ENCODE measurements at places on chromosomes 13 and 19.
A peak's percentile ranks its signal among the peaks of the same experiment; 100 is the strongest.

- DNase-seq, result no peak
These were observed 428.8 kb downstream of the DCT start for GRCh38 chr13:94050686-94051085.

GRCh38 chr13:91326146-91326545 is 21.3 kb upstream of the MIR17HG start:
- DNase-seq, result no peak

DNA sequence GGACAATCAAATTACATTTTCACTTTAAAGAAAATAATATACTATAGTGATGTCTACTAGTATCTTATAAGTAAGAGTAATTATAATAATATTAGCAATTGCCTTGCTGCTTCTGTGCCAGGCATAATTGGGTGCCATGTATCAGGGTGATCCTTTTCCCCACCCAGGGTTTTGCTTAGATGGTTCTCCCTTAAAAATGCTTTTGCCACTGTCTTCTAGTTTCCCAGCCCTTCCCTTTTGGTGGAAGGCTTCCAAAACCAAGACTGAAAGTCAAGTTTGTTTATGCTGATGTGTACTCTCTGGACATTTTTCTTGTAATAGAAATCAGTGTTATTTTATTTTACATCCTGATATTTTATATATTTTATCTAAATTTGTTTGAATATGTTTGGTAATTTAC is 77.8 kb downstream of the ITGBL1 start:
- DNase-seq, result no peak

- DNase-seq, result no peak
These were observed 107.8 kb downstream of the EDNRB start for GRCh38 chr13:77810878-77811277.

DNA sequence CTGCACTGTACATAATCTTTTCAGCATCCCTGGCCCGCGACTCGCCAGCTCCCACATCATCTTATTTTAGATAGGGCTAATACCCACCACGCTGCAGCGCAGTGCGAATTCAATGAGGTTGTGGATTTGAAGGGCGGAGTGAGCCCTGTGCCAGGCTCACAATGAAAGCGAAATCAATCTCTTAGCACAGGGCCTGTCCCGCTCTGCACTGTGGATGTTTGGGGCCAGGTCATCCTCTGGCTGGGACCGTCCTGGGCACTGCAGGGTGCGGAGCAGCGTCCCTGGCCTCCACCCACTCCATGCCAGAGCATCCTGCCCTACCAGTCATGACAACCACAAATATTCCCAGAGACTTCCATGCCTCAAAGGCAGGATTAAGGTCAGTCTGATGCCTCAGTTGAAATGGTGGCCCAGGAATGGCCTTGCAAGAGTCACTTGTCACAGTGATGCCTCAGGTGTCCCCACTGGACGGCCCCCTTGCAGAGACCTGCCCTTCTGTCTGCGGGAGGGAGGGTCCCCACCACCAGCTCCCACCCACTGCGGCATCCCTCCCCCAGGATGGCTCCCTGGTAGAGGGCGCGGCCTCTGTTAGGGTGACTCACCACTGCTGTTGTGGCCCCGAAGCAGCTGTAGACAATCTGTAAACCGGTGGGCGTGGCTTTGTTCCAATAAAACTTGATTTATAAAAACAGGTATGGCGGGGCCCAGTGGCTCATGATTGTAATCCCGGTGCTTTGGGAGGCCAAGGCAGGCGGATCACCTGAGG is 5.6 kb downstream of the UHRF1 start:
- DNase-seq, result peak; percentile 72

DNA sequence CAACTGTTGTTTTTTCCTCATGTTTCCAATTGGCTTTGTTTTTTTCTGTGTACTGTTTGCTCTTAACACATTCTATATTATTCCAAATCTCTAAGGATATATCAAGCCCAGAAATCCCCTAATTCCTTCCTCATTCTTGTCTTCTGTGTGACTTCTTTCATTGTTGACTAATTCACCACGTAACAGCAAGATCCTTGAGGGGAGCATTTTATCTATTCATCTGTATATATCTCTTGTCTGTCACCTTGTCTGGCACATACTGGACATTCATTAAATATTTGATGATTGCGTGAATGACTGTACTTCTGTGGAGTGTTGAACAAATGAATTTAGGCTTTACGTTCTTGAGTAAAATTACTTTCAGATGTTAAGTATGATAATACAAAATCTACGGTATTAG is 44.8 kb upstream of the OLFM4 start:
- DNase-seq, result no peak

All from stimulated activated CD8-positive, alpha-beta memory T cell treated with anti-CD3 and anti-CD28 coated beads, Interleukin-7, amount 100 ng/mL, for 4 hours (primary cell).